ENCODE measurements at places on chromosomes 16 and 17.

DNA sequence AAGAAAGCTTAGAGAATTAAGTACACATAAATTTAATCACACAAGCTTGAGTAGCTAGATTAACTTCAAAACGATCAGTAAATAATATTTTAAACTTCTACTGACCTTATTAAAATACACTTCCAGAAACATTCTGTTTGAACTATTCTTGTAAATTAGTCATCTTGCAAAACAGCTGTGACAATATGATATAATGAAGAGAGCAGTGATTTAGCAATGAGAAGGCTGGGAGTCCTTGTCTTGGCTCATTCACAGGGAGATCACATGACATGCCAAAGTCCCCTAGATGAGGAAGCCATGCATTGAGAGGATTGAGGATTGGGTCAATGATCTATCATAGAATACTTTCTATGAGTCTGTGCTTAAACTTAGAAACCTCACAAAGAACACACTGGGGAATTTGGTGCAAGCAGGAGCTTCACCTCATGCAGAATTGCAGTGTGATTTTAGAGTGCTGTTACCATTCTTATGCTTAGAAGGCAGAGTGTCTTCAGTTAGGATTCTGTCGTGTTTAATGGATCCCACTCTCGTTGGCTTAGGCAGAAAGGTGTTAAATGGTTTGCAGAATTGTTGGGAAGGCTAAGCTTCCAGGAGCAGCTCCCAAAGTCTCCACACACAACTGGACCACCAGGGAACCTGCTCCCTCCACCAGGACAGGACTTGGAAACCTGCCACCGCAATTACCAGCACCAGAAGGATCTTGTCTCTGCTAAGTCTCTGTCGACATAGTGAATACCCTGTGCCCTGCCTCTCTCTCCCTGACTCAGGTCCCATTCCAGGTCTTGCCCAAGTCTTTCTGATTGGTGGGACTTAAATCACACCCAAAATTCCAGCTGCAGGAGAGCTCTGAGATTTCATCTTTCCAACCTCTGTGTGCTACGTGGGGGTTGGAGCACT is 87.1 kb downstream of the USP22 start:
- DNase-seq = no peak

DNA sequence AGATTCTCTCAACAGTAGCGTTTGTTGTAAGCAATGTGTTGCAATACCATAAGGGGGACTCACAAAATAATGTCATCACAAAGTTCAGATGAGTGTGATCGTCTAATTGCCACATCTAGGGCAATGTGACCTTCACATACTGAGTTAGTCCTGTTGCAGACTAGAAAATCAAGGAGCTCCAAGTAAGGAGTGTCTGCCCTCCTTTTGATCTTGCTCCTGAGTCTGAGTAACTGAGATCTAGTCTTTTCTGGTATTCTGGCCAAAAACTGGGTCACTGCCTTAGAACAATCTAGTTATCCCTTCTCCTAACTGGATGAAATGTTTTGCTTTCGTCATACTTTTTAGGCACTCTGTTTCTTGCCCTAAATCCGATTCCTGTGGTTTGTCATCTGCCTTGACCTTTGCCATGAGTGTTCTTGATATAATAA is 712.1 kb downstream of the CDH11 start:
- no peak for DNase-seq

- peak; percentile 38 for DNase-seq
Measured at GRCh38 chr17:5049314-5049841, 14.2 kb upstream of the SLC52A1 start.

DNA sequence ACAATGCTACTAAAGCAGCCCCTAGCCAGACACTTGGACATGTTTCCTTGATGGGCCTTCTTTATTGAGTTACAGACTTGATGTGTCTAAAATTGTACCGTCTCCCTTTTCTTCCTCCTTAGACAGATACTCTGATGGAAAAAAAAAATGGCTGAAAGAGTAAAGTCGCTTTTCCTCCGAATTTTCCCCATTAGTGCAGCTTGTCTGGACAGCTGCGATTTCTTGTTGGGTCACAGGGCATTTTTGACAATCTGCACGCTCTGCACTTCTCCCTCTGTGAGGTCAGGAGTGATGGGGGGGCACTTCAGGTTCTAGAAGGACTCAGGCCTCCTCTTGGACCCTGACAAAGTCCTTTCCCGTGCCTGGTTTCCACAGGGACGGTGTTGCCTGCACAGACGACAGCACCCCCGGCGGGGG is 968 bp upstream of the PRKAR1A start:
- no peak for DNase-seq

DNA sequence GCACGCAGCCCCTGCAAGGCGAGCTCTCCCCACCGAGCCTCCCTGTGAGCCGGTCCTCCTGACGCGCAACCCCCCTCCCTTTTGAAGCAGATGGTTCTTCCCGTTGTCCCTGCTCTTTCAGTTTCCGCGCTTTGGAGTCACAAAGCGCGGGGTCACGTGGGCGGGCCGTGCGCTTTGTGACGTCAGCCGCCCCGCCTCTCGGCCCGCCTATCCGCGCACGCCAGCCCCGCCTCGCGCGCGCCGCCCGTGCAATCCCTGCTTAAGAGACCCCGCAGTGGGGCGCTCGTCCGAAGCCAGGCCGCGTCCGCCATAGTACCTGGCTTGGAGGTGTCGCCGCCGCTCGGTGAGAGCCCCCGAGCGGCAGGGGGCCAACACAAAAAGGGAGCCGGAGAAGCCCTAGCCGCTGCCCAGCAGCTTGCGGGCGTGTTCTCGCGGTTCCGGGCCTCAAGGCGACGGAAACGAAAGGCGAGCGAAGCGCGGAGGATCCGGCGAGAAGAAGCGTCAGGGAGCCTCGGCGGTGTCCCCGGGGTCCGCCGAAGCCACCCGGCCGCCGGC is at the start of gene RBBP6:
Gene RBBP6, plus strand, starts transcription at position 272 of the 555 bp plus-strand sequence. CDS start 1,061 bp downstream, outside the sequence.
- peak; percentile 87 for DNase-seq

DNA sequence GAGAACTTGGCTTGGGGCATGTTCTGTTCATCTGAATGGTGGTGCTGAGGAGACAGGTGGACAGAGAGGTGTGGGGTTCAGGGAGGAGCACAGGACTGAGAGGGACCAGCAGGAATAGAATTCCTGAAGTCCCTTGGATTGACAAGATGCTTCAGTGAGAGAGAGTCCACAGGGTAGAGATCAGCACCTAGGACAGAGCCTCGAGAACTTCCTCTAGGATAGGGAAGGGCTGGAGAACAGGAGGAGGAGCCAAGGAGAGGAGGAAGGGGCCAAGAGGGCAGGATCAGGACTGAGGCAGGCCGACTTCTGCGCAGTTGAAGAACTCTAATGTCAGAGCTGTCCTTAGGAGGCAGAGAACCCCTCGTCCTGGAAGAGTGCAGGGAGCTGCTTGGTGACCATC is 138.4 kb downstream of the PRKCB start:
- DNase-seq = no peak

GRCh38 chr16:22859925-22860324 is 46.0 kb downstream of the HS3ST2 start:
- DNase-seq = no peak

- no peak for DNase-seq
Measured at GRCh38 chr16:6125483-6126259, 1028.1 kb upstream of the EEF2KMT start.

DNA sequence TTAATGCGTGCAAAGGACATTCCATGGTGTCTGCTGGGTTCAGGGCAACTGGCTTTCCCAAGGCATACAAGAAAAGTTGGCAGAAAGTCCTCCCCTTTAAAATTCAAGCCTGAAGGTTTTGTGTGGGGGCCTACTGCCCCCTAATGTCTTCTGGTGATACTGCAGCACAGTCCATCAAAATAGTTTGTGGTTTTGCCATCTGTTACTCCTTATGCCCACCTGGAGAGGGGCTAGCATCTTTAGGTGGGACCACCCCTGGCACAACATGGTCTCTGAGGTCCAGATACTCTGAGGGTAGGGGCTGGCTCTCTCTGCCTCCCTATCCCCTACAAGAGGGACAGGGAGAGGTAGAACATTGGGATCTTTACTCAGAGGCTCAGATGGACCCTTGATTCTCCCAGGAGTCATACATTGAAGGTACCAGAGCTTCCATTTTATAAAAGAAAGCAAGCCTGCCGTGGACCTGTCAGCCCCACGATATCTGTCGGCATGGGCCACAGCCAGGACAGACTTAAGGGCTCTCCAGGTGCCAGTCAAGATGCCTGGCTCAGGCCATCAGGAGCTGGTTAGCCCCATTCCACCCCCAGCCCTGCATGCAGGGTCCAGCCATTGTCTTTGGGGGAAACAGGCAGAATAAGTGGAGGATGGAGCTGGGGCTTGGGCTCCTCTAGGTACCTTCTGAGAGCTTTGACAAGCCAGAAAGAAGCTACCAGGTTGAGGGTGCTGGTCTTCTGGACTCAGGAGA is 6.3 kb downstream of the ESRP2 start:
- no peak for DNase-seq

DNA sequence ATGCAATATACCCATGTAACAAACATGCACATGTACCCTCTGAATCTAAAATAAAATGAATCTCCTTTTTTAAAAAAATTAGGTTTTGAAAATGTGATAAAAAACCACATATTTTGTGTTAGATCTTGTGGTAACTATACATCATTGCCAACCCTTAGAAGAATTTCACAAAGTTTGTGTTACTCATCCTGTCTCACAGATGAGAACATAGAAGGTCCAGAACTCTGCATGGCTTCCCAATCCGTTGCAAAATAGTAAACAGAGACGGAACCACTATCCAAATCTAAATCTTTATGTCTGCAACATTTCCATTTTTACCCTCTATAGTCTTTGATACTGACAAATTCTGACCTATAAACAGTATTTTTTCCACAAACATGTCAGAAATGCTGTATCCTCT is 759.9 kb downstream of the KCNJ2 start:
- no peak for DNase-seq

DNA sequence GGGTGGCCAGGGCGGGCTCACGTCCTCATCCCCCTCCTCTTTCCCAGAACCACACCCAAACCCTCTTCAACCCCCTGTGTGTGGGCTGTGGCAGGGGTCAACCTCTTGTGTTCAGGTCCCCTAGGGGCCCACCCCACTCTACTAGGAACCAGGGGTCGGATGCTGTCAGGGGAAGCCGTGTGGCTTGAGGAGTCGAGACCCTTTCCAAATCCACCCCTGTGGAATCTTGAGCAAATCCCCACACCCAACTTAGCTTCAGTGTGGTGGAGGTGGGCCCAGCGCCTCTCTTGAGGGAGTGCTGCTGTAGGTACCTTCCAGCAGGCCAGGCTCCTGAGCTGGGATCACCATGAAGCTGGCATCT is 121.5 kb downstream of the MRM1 start:
- DNase-seq = no peak

GRCh38 chr16:23692190-23692837 is 13.6 kb downstream of the PLK1 start:
- no peak for DNase-seq

- DNase-seq = peak; percentile 42
Measured at GRCh38 chr17:35460354-35460851, 11.8 kb upstream of the SLFN13 start.

GRCh38 chr16:7979448-7980132 is 610.7 kb downstream of the TMEM114 start:
- no peak for DNase-seq

DNA sequence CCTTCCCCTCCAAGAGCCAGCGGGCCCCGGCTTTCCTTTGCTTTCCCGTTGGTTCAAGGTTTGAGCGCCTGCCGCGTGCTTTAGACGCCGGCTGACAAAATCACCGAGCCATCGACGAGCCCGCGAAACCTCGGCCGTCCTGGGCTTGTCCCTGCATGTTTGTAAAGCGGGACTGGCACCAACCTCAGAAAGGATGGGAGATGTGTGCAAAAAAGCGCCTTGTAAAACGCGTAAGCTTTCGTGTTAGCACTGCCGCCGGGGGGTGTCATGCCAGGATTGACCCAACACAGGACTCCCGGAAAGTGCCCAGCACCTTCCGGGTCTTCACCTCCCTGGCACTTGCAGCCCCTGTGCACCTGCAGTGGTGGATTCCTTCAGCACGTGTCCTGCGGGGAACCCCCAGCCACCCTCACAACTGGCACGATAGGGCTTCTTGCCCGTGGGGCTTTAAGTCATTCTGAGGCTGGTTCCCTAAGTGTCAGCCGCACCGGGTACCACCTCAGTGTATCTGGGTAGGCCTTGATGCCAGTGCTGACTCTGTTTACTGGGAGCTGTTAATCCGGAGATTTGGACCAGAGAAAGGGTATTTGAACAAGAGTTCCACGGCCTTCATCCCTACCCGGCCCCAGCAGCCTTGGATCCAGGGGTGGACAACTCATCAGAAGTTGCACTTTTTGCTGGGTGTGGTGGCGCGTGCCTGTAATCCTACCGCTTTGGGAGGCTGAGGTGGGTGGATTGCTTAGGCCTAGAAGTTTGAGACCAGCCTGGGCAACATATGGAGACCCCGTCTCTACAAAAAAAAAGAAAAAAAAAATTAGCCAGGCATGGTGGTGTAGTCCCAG is 817 bp downstream of the NDUFAF8 start:
- no peak for DNase-seq
